ENCODE measurements at places on chromosomes 1 and 21.

DNA sequence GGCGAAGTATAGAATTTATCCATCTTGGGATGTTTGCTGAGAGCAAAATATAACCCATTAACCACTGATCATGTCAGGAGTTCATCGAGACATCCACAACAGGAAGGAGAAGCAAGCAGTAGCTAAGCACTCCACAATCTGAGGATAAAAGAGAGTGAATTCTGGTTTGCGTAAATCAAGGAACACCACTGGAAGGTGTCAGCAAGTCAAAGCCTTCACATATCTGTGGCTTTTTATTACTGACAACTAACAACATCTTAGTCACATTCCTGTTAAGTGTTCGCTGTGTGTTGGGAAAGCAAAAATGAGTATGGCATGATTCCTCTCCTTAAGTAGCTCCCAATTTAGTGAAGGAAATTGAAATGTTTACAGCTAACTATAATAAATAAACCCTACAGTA lies 44.5 kb upstream of the DARS2 start:
- H3K4me1 ChIP-seq, result no peaks in the 10 kb centered on the region
- no peak overlapping the region for H3K4me3 ChIP-seq
- no peak for DNase-seq
- H3K27ac ChIP-seq, result no peak overlapping the region
- peaks cover 45% of the 10 kb centered on the region for H3K36me3 ChIP-seq

- H3K27ac ChIP-seq, result no peak overlapping the region
- DNase-seq, result no peak
- no peak overlapping the region for H3K4me3 ChIP-seq
Measured at GRCh38 chr21:46211786-46212720, 16.5 kb downstream of the LSS start.

DNA sequence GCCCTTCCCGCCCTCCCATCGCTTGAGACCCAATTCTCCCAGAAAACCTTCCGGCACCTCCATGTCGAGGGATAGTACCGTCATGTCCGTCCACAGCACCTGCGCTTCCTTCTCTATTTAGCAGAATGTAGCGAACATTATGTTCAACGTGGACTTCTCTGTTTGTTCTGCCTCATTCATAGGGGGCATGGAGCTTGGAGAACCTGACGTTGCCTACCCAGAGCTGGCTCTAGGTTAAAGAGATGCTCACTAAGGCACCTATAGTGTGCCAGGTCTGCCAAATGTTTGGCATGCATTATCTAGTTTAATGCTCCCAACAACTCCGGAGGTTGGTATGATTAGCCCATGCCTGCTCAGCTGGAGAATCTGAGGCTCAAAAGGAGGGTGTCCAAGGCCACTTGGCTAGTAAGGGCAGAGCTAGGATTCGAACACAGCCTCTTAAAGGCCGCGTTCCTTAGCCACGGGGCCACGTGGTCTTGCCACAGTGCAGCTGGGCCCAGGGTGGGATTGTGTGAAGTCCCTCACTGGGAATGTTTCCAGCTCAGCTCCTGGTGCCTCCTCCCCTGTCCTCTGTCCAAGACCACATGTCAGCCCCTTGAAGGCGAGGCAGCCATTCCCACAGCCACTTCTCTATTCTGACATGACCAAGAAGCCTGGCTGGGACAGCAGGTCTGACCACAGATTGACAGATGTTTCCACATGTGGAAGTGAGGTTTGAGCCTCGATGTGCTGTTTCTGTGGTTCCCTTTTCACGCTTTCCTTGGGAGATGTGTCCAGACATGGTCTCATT lies 57.8 kb downstream of the RUNX3 start:
- no peaks in the 10 kb centered on the region for H3K27me3 ChIP-seq
- no peaks in the 10 kb centered on the region for H3K36me3 ChIP-seq
- peak; percentile 67 for DNase-seq
- H3K4me3 ChIP-seq, result no peak overlapping the region

- DNase-seq, result no peak
- no peaks in the 10 kb centered on the region for H3K4me1 ChIP-seq
- no peak overlapping the region for H3K27ac ChIP-seq
- H3K4me3 ChIP-seq, result no peak overlapping the region
Measured at GRCh38 chr1:81337226-81337625, 463.5 kb upstream of the ADGRL2 start.

- H3K4me3 ChIP-seq, result no peak overlapping the region
- no peaks in the 10 kb centered on the region for H3K4me1 ChIP-seq
- no peaks in the 10 kb centered on the region for H3K27me3 ChIP-seq
- no peak for DNase-seq
- H3K36me3 ChIP-seq, result no peaks in the 10 kb centered on the region
Measured at GRCh38 chr1:212827831-212828278, 19.6 kb downstream of the SPATA45 start.

- no peak overlapping the region for H3K4me3 ChIP-seq
- H3K27ac ChIP-seq, result no peak overlapping the region
- no peaks in the 10 kb centered on the region for H3K36me3 ChIP-seq
Measured at GRCh38 chr1:196344453-196344852, 263.8 kb downstream of the KCNT2 start.

GRCh38 chr1:40592107-40592803 lies 60.8 kb downstream of the ZNF684 start:
- no peaks in the 10 kb centered on the region for H3K4me1 ChIP-seq
- H3K4me3 ChIP-seq, result no peak overlapping the region
- no peak overlapping the region for H3K27ac ChIP-seq
- no peaks in the 10 kb centered on the region for H3K27me3 ChIP-seq
- DNase-seq, result no peak
- H3K36me3 ChIP-seq, result no peaks in the 10 kb centered on the region

DNA sequence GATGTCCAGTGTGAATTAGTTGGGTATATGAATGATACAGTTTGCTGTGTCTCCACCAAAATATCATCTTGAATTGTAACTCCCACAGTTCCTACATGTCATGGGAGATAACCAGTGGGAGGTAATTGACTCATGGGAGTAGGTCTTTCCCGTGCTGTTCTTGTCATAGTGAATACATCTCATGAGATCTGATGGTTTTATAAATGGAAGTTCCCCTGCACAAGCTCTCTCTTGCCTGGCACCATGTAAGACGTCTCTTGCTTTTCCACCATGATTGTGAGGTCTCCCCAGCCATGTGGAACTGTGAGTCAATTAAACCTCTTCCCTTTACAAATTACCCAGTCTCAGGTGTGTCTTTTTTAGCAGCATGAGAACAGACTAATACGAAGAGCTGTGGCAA lies 223.0 kb downstream of the AJAP1 start:
- no peak for DNase-seq
- H3K27me3 ChIP-seq, result no peaks in the 10 kb centered on the region
- no peak overlapping the region for H3K4me3 ChIP-seq
- no peaks in the 10 kb centered on the region for H3K36me3 ChIP-seq

DNA sequence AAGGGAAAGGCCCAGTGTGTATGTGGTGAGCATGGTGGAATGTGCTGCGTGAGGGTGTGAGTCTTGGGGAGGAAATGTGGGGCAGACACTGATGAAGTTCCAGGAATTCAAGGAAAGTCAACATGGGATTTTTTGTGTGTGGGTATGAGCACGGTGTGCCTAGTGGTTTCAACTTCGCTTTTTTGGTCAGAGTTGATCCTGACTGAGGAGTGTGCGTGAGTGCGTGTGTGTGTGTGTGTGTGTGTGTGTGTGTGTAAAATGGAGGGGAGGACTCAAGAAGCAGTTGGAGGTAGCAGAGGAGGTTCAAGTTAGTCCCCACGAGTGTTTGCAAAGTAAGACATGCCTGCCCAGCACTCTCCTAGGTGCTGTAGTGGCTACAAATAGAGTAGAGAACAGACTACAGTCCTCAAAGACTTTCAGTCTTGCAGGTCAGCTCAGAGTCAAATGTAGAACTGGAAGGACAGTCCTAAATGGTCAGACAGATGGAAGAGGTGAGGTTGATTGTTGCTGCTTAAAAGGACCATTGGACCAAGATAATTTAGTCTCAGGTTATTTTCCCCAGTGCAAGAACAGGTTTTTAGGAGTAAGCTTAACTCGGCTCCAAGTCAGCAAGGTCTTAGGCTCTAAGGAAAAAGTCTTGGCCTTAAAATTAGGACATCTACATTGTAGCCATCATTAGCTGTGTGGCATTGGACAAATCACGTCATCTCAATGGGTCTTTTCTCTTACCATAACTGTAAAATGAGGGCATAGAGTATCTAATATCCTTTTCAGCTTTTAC lies 25.0 kb downstream of the SLAMF1 start:
- no peak overlapping the region for H3K27ac ChIP-seq
- no peaks in the 10 kb centered on the region for H3K4me1 ChIP-seq
- H3K27me3 ChIP-seq, result no peaks in the 10 kb centered on the region
- H3K4me3 ChIP-seq, result no peak overlapping the region
- no peak for DNase-seq
- H3K36me3 ChIP-seq, result no peaks in the 10 kb centered on the region

DNA sequence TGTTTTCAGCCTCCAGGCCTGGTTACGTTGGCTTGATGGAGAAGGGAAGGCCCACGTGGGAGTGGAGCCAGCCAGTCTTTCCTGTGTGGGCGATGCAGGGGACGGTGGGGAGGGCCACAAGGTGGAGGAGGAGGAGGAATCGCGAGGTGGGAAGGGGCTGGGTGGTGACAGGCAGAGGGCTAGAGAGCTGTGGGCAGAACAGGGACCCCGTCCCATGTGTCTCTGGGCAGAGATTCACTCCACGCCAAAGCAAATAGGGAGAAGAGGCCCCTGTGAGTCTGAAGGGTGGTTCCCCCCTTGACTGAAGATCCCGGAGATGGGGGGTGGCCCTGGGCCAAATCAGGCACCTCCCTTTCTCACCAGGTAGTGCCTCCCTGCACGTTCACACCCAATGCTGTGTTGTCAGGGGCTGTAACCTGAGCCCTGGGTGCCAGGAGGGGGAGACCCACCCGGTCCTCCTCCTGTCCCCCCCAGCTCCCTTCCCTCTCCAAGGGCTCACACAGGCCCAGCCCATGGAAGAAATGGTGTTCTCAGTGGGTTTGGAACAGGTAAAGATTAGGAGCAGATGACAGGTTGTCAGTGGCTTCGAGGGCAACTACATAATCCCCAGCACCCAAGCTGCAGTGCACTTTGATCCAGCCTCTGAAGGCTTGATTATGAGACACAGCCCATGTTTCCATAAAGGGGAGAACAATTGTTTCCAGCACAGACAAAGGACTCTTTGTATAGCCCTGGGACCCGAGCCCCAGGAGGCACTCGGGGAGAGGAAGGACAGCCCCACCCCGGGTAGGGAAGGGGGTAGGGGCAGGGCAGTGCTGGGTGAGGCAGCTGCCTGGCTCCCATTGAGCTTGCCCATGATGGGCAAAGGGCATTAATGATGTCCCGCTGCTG lies 37.7 kb upstream of the GPR37L1 start:
- no peak for DNase-seq
- no peaks in the 10 kb centered on the region for H3K36me3 ChIP-seq
- H3K27me3 ChIP-seq, result no peaks in the 10 kb centered on the region
- H3K27ac ChIP-seq, result no peak overlapping the region
- H3K4me1 ChIP-seq, result peaks cover 25% of the 10 kb centered on the region

DNA sequence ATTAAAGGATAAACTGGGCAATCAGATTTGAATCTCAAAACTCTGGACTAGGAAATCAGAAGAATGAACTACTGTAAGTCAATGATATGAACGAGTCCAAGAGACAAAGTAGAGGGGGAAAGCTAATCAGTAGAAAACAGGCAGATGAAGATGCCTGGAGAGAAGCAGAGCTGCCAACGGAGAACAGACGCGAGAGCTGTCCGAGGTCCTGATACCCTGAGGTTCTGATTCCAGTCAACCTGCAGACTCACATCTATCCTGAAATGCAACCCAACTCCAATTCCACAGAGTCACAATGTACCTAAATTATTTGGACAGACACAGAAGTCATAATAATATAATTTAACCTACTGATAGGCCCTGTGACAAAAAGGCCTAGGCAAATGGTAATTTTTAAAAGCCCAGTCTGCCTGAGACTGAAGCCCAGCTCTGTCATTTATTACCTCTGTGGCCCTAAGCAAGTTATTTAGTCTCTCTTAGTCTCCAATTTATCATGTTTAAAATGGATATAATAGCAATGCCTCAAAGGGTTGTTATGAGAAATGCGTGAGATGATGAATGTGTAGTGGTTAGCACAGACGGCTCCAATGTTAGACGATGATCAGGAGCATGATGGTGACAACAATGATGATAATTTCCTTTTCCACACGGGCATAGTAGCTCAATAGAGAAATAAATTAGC lies 33.4 kb downstream of the RGS7 start:
- DNase-seq, result no peak
- no peak overlapping the region for H3K4me3 ChIP-seq
- no peaks in the 10 kb centered on the region for H3K4me1 ChIP-seq

DNA sequence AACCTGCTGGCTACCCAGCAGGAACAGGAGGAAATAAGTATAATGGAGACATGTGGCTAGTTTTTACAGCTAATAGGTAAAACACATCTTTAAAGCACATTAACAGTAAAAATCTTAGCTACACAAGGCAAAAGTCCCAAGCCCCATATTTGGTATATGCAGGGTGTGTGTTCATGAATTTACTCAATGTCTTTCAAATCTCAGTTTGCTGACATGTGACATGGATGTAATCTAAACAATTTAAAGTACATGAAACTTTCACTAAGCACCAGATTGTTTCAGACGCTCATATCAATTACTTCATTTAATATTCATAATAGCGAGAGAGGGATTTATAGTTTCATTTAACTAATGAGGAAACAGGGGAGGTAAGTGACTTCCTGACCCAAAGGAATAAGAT lies 3.9 kb downstream of the TACSTD2 start:
- DNase-seq, result no peak
- no peak overlapping the region for H3K4me3 ChIP-seq
- H3K27ac ChIP-seq, result peak overlapping the region; percentile 78
- H3K27me3 ChIP-seq, result no peaks in the 10 kb centered on the region
- H3K36me3 ChIP-seq, result no peaks in the 10 kb centered on the region
- H3K4me1 ChIP-seq, result peaks cover 37% of the 10 kb centered on the region

DNA sequence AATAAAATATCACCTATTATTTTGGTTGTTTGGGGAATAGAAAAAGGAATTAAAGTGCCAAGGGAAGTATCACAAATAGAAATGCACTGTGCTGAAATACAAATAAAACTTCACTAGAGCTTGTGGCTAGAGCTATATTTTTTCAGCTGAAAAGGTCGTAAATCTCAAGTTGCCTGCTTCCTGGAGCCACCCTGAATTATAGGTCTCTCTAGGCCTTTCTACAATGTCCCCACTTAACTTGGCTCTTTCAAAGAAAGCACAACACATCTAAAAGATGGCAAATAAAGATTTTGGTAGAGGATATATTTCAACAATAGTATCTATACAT lies 5.0 kb upstream of the RNF2 start:
- DNase-seq, result no peak
- no peaks in the 10 kb centered on the region for H3K36me3 ChIP-seq
- H3K27ac ChIP-seq, result no peak overlapping the region
- no peaks in the 10 kb centered on the region for H3K27me3 ChIP-seq
- H3K4me1 ChIP-seq, result peaks cover 6% of the 10 kb centered on the region
- H3K4me3 ChIP-seq, result no peak overlapping the region

All from vagina (tissue), 2 donors.